ENCODE measurements at places on chromosomes 3 and 15.

DNA sequence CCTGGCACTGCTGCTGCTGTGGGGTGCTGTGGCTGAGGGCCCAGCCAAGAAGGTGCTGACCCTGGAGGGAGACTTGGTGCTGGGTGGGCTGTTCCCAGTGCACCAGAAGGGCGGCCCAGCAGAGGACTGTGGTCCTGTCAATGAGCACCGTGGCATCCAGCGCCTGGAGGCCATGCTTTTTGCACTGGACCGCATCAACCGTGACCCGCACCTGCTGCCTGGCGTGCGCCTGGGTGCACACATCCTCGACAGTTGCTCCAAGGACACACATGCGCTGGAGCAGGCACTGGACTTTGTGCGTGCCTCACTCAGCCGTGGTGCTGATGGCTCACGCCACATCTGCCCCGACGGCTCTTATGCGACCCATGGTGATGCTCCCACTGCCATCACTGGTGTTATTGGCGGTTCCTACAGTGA, 2.1 kb downstream of the GRM2 start:
- DNase-seq = peak; percentile 25

- DNase-seq = no peak
Measured at GRCh38 chr3:106552351-106553043, 683.7 kb upstream of the CBLB start.

GRCh38 chr3:197718891-197719290, 17.8 kb downstream of the RUBCN start:
- no peak for DNase-seq

DNA sequence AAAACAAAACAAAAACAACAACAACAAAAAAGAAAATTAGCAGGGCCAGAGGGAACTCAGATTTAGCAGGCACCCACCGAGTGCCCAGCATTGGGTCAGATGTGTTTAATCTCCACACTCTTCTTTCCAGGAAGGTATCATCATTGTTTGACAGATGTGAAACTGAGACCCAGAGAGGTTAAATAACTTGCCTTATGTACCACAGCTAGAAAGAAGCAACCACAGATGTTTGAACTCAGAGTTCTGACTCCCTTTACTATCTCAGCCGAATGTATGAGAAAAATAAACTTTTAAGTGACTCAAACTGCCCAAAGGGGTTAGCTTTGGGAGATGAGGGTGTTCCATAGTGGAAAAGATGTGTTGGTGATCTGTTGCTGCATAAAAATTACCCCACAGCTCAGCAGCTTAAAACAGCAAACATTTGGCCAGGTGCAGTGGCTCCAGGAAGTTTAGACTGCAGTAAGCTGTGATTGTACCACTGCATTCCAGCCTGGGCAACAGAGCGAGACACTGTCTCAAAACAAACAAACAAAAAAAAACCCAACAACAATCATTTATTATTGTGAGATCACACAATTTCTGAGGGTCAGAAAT, 4.5 kb upstream of the RPP25 start:
- no peak for DNase-seq

DNA sequence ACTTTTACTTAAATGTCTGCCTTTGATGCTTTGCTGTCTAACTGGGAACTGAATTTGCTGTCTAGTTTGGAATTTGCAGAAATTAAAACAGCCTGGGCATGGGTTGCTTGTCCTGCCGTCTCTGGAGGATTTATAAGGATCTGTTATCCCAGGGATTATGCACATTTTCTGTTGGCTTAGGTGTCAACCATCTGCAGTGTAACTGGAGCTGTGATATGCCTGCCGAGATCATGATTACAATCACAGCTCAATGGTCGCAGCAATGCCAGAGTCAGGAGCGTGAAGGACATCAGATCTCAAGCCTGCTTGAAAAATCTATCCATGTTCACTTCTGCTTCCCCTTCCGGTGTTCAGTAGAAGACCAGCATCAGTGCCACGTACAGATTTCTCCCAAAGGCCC, 41.8 kb upstream of the SETMAR start:
- DNase-seq = peak; percentile 68

DNA sequence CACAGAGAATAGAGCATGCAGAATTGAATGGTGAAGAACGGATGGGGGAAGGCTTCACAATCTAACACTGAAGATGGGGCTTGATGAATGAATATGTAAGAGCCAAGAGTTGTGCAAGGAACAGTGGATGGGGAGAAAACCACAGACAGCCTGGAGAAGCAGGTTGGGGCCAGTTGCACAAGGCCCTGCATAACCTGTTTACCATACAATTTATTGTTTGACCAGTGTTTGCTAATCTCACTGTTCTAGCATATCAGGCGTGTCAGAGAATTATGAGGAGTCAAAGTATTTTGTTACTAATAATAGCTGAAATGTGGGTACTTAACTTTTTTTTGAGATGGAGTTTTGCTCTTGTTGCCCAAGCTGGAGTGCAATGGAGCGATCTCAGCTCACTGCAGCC, 36.4 kb downstream of the LINS1 start:
- DNase-seq = no peak

- no peak for DNase-seq
Measured at GRCh38 chr3:4748127-4748526, 231.1 kb upstream of the BHLHE40 start.

GRCh38 chr15:99955532-99955931, 222.3 kb upstream of the LYSMD4 start:
- DNase-seq = no peak

- peak; percentile 61 for DNase-seq
Measured at GRCh38 chr15:82045179-82045891, 483 bp downstream of the MEX3B start.

- DNase-seq = no peak
Measured at GRCh38 chr15:66269326-66270090, 16.0 kb upstream of the MEGF11 start.

DNA sequence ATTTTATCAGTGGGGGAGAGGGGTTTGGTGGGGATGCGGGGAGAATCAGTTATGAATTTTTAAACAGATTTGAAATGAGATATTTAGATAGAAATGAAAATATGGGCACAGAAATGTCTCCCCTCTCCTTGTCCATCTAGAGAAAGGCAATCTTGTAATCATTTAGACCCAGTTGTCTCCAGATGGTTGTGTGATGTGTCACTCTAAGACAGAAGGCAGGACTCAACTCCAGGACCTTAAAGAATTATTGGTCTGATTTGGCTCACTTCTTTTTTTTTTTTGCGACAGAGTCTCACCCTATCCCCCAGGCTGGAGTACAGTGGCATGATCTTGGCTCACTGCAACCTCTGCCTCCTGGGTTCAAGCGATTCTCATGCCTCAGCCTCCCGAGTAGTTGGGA, 77.2 kb downstream of the EOMES start:
- DNase-seq = no peak

All from D341Med (cell line).